ENCODE measurements at places on chromosomes 1 and 21.

- no peak for DNase-seq
Observed at GRCh38 chr1:25821112-25821476, 1.3 kb downstream of the MTFR1L start.

DNA sequence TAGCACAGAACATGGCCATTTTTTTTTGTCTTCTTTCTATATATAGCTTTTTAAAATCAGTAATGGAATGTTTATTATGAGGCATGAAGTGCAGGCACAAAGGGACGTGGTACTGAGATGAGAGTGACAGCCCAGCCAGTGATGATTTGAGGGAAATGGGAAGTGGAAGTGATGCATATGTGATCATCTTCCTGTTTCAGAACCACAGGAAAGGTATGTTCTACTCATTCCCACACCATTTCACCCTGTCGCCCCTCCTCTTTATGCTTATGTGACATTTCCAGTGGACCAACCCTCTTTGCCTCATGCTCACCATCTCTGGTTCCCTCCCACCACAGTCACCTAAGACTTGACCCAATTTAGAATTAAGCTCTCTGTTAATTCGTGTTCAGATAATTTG lies 24.3 kb downstream of the PTGS2 start:
- DNase-seq = no peak

DNA sequence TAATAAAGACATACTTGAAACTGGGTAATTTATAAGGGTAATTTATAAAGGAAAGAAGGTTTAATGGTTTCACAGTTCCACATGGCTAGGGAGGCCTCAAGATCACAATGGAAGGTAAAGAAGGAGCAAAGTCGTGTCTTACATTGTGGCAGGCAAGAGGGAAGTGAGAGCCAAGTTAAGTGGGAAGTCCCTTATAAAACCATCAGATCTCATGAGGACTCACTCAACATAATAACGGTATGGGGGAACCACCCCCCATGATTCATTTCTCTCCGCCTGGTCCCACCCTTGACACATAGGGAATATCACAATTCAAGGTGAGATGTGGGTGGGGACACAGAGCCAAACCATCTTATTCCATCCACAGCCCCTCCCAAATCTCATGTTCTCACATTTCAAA lies 76.8 kb upstream of the ZNF678 start:
- DNase-seq = no peak

GRCh38 chr1:160069460-160070231 lies at the start of gene KCNJ10:
TSS of gene KCNJ10 (minus strand) at chr1:160070160. CDS start at chr1:160042532, 27,628 bp downstream.
- DNase-seq = no peak

DNA sequence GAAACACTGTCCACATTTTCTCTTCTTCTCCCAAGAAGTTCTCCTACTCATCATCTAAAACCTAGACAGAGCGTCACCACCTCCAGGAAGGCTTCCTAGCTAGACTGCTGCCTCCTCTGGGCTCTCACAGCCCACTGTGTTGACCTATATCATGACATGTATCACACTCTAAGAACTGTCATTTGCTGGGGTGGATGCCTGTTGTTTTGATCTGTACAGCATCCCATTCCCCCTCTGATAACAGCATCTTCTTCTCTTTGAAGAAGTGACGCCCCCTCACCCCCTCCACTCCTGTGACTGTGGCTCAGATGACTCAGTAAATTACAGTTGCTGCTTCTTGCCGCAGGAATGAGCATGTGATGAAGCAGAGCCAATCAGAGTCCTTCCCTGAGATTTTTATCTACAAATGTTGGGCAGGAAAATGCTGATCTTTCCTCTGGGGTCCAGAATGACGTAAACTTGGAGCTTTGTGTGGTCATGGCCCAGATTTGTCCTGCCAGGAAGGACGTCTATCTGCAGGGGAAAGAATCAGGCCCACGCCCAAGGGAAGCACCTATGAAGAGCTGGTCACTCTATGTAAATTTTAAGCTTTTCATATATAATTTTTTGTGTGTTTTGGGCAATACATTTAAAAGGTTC lies 28.0 kb upstream of the FOXO6 start:
- no peak for DNase-seq

GRCh38 chr1:204308023-204308628 lies 51.6 kb downstream of the PLEKHA6 start:
- no peak for DNase-seq

- no peak for DNase-seq
Observed at GRCh38 chr1:119981986-119982815, 85.9 kb upstream of the ADAM30 start.

- DNase-seq = peak; percentile 64
Observed at GRCh38 chr1:111406321-111406768, 21.2 kb downstream of the OVGP1 start.

Data from GM06990 (cell line).